Activated T-helper 2 cell treated with anti-CD3 and anti-CD28 coated beads, Interferon-gamma antibody, Interleukin-2, Interleukin-4, amounts not matched to agents 10 μg/mL and 5 μg/mL and 100 μg/mL, durations not matched to agents 14 hours and 24 hours and 36 hours (primary cell): ENCODE measurements at places on chromosomes 1 and 21. TPM values are rescaled to one million over a fixed set of nuclear protein-coding genes. Genes with fewer than 3 reads are reported as not detected.

C1orf105 gene
- not detected in 2 replicates for total RNA-seq

FAM151A gene
- total RNA-seq, result not detected in 2 replicates

SLC5A9 gene
- not detected in 2 replicates for total RNA-seq

PROX1 gene
- not detected in 2 replicates for total RNA-seq

TCHHL1 gene
- total RNA-seq, result not detected in 2 replicates
